NCI-H146 (cell line): ENCODE measurements at places on chromosomes 16 and 17.

DNA sequence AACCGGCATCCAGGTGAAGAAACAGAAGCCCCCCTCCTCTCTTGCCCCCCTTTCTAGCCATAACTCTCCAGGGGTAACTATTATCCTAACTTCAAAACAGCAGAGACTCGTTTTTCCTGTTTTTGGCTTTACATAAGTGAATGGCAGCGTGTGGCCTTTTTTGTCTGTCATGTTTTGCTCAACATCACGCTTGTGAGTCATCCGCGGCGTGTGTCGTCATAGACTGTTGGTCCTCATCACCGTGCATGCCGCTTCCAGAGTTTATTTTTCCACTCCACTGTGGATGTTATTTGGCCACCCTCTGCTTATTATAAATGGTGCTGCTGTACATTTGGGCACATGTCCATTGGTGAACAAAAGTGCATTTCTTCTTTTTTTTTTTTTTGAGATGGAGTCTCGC lies 52.6 kb downstream of the ERN1 start:
- DNase-seq: peak; percentile 20

- no peak for DNase-seq
These were observed 59.9 kb downstream of the RPH3AL start for GRCh38 chr17:292531-293382.

DNA sequence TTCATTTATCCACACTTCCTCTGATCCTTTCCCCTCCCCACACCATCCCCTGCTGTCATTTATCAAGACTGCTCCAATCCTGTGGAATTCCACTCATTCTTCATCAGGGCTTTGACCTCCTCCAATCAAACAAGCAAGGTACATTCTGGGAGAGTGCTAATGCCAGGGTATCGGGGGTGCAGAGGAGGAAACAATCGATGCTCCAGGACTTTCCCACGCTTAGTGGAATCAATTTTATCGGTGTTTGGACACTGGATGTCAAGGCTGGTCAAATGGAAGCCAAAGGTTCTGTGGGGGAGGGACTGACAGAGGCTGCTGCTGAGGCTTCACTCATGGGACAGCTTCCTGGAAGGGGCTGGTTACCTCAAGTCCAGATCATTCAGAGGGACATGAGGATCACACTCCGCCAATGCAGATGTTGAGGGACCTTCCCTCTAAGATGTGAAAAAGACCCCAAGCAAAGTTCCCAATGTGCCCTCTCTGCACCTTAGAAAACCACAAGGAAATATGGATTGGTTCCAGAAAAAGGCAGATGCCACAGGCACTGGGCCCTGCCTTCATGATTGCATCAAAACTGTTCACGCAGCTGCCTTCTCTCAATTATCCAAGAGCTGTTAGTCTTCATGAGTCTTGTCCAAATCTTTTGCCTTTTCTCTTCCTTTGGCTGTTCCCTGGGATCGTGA lies 44.7 kb upstream of the SOX9 start:
- DNase-seq: no peak

GRCh38 chr16:27156579-27156978 lies 46.7 kb upstream of the KDM8 start:
- no peak for DNase-seq

DNA sequence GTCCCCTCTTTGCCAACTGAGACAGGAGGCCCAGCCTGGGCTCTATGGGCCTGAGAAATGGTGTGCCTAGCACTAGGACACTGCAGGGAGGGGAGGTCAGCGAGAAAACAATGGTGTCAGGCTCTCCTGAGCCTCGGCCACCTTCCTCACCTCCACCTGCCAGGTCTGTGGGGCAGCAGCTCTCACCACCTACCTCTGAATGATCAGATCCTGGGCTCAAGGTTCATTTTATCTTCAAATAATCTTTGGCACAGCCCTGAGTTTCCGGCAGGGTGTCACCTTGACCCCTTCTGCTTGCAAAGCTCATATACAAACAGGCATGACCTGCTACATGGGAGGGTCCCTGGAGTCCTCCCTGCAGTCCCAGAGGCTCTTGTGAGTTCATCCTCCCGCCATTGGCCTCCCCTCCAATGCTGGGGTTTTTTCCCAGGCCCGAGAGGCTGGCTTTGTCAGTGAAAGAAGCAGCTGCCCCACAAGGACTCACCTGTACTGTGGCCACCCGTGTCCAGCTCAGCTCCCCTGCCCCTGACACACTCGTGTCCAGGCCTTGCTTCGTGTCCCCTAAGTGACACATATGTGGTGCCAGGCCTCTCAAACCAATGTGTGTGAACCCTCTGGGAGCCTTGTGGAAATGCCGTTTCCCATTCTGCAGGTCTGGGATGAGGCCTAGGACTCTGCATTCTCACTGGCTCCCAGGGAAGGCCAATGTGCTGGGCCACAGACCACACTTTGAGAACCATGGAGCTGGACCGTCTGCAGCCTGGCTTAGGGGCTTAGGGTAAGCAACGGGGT lies 176.8 kb upstream of the CIBAR2 start:
- DNase-seq: no peak

DNA sequence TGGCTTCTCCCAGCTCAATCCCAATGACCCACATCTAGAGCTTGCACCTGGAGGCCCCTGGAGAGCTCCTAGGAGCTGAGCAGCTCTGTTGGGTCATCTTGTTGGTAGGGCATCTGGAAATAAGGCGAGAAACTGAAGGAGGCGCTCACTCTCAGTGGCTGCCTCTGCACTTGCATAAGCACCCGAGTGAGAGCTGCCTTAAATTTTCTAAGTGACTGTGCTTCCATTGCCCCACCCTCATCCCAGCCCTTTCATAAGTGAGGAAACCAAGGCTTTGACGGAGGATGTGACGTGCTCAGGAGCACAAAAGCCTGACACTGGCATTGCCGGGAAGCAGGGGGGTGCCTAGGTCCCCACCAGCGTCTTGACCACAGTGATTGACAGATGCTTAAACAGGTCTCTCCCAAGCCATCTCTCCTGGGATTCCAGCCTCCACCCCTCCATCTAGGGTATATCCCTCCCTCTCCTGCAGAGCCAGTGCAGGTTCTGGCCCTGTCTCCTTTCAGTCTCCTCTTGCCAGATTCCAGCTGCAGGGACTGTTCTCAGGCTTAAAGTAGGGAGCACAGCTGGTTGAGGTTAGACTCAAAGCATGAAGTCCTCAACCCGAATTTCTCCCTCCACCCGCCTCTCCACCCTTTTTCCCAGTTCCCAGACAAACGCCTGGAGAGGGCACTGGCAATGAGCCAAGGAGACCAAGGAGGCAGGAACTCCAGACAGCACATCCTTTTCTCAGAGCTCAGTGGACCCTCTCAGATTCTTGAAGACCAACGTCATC lies 113.7 kb downstream of the IRX5 start:
- DNase-seq: no peak

DNA sequence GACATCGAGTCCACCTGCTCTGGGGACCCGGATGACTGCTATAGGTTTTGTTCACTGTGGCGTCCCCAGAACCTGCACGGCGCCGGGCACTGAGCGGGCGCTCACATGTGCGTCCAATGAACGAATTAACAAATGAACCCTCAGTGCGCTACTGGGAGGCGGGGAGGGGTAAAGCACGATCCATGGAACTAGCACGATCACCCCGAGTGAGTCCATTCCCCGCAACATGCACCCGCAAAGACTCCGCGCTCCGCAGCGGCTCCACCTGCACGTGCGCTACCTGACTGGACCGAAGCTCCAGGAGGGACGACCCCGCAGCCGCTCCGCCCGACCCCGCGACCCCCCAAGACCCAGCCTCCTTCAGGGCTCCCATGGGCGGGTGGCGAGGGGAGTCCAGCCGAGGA lies 491 bp downstream of the TRAP1 start:
- DNase-seq: peak; percentile 71

- DNase-seq: no peak
These were observed 5.1 kb downstream of the LDAF1 start for GRCh38 chr16:21163576-21163975.

DNA sequence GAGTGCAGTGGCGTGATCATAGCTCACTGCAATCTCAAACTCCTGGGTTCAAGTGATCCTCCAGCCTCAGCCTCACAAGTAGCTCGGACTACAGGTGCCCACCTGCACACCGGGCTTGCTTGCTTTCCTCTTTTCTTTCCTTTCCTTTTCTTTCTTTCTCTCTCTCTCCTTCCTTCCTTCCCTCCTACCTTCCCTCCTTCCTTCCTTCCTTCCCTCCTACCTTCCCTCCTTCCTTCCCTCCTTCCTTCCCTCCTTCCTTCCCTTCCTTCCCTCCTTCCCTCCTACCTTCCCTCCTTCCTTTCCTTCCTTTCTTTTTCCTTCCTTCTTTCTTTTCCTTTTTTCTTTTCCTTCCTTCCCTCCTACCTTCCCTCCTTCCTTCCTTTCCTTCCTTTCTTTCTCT lies 225.5 kb downstream of the MRTFB start:
- no peak for DNase-seq

DNA sequence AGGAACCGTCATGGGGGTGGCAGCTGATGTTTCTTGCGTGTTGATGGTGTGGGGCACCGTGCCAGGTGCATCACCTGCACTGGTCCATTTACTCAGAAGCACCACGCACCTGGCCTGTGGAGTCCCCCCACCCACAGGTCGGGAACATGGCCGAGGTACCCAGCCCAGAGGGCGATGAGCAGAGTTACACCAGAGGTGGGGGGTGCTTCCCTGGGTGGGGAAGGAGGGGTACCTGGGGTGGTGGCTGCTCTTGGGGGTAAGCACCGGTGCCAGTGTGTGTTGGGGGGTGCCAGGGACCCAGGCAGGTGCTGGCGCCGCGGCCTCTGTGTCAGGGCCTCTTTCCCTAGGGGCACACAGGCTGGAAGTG lies 5.0 kb upstream of the ZNF750 start:
- DNase-seq: peak; percentile 13

DNA sequence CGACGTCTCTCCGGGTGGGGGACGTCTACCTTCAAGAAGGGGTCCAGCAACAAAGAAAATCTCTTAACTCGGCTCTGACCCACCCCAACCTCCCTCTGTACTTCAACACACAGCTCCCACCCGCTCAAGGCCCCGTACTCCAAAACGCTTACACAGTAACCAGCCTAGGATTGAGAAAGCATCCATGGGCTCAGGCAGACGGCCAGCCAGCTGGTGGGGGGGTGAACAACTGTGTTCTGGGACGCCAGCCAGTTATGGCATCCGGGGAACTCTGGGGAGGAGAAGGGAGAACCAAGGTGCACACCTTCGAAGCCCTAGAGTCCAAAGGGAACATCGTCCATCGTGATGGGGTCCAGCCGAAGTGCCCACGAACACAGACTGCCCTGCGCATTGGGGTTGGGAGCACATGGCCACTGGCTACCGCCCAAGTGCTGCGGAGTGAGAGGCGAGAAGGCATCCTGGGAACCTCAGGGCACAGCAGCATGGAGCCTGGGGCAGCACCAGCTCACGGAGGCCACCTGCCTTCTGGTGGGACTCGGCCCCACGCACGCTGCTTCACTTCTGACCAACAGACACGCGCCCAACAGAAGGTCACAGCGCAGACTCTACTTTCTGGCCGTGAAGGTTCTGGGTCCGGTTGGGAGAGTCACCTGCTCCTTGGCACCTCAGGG lies 14.3 kb downstream of the SLC16A3 start:
- DNase-seq: no peak

DNA sequence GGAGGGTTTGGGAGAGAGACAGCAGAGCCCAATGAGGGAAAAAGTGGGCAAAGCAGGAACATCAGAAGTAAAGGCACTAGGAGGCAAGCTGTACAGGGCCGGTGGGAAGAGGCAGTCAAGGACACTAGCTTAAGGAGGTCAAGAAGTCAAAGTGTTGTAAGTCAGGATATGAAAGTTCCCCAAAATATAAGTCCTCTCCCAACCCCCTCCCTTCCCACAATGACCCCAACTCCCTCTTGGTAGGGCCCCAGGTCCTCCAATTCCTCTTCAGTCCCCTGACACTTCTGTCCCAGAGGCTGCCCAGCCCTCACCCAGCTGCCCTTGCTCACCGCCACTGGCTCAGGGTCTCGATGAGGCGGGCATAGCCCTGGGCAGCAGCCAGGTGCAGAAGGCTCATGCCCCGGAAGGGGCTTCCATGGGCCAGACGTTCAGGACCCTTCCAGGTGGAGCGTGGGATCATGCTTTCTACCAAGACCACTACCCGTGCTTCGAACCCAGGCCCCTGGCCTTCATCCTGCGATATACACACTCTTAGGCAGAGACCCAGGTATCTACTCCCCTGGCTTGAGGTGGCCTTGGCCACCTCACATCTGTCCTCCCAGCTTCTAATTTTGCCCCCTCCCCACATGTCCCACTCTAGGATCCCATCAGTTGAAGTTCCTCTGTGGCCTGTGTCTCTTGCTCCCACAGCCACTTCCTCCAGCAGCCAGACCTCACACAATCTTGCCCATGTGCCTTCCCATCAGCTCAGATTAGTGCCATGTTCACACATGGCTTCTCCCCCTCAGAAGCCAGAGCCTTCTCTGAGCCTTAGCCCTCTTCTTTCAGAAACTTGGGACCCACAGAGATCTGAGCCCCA lies 5.9 kb upstream of the SPAG7 start:
- DNase-seq: no peak

DNA sequence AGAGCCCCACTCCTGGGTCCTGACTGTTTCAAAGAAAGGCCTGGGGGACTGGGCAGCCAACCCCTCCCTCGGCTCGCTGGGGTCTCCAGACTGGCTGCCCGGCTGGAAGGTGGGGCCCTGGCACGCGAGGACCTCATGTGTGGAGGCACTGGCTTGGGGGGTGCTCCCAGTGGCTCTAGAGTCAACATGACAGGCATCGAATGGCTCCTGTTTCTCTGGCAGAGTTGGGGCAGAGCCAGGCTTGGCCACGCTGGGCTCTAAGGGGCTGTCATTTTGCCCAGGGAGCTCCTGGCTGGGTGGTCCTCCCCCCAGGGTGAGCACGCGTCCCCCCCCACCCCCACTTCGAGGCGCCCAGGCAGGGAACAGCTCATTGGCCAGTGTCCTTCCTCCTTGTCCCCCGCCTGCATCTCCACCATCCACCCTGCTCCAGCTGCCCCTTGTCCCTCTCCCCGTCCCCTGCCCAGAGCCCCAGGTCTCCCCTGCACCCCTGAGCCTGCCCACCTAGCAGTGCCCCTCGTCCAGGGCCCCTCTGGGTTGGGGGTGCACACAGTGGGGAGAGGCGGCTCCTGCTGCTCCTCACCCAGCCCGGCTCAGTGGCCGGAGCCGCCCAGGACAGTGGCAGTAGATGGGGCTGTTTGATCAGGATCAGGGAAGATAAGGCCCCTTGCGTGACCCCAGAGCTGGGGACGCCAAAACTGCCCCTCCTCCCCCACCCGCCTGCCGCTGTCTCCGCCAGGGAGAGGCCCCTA lies 2.7 kb downstream of the GCGR start:
- no peak for DNase-seq

DNA sequence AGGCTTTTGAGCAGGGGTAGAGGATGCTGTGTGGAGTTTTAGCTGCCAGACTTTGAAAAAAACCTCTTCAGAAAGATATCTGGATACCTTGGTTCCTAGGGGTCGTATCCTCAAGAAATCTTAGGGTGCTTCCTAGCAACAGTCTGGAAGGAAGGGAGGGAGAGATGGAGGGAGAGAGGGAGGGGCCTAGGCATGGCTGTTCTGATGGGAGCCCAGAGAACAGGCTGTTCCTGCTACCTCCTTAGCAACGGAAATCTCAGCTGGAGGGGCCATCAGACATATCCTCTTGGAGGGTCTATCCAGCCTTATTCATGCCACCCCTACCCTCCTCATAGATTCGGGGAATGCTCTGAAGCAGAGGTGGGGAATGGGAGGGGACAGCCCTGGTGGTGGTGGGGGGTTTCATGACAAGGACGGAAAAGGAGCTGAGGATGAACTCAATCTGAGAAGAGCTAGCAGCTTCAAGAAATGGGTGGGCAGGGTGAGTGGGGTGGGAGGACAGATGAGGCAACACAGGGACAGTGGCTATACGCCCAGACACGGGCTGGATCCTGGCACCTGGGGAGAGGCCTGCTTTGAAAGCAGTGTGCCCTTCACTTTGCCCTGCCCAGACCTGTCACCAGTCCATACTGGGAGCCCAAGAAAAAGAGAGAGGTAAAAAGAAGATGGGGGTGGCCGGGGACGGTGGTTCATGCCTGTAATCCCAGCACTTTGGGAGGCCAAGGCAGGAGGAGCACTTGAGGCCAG lies 2.9 kb upstream of the THRA start:
- no peak for DNase-seq
